ENCODE measurements at places on chromosomes 12 and 14.

DNA sequence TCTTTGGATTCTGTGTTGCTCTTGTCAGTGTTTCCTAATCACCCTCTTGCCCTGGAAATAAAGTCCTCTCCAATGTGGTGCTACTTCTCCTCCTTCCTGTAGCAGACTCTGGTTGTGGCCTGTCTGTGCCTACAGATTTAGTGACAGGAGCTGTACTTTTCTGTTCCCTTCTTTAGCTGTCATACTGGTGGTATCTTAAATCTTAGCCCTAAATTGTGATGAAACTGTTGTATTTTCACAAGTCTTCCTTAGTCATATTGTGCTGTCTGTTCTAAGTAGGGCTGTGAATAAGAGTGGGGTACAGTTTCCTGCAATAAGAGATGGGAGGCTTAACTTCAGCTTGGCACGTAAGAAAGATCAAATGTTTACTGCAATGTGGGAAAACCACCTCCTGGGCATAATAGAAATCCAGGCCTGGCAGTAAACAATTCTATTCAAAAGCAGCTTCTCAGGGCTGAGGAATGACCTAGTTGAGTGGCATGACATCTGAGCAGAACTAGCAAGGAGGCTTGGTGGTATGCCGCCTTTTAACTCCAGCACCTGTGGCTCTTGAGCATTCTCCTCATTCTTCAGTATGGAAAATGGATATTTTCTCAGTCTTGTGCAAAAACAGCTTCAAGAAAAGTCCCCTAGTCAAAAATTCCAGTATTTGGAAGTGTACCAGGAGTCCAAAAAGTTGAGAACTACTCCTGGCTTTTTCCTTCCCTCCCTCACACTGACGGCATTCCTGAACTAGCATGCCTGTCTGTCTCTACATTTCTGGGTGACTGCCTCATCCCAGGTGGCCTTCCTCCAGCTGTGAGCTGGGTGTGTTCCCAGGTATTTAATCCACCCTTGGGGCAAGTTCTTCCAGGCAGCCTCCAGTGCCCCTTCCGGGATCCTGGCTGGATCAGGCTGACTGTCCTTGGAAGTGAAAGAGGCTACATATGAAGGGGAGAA is 19.5 kb downstream of the ANO6 start:
- no peak for DNase-seq

GRCh38 chr12:109261939-109262338 is 47.1 kb downstream of the FOXN4 start:
- DNase-seq: no peak

GRCh38 chr12:120101617-120102016 is 14.9 kb downstream of the RAB35 start:
- DNase-seq: no peak

- DNase-seq: no peak
These were observed 4.6 kb downstream of the PSEN1 start for GRCh38 chr14:73140811-73141323.

GRCh38 chr14:34098045-34098984 is 147.4 kb upstream of the EGLN3 start:
- DNase-seq: peak; percentile 36

- DNase-seq: no peak
These were observed 17.0 kb downstream of the SIX1 start for GRCh38 chr14:60632257-60632656.

GRCh38 chr12:27081668-27082111 is 688 bp downstream of the C12orf71 start:
- no peak for DNase-seq

- no peak for DNase-seq
These were observed 143.1 kb downstream of the PRIMA1 start for GRCh38 chr14:93645200-93645599.
